ENCODE measurements at places on chromosomes 4 and X.

GRCh38 chrX:120614816-120615215 is 10.9 kb downstream of the MCTS1 start:
- DNase-seq, result no peak

- DNase-seq, result no peak
These were observed 146.3 kb upstream of the ATP6AP2 start for GRCh38 chrX:40434443-40434842.

DNA sequence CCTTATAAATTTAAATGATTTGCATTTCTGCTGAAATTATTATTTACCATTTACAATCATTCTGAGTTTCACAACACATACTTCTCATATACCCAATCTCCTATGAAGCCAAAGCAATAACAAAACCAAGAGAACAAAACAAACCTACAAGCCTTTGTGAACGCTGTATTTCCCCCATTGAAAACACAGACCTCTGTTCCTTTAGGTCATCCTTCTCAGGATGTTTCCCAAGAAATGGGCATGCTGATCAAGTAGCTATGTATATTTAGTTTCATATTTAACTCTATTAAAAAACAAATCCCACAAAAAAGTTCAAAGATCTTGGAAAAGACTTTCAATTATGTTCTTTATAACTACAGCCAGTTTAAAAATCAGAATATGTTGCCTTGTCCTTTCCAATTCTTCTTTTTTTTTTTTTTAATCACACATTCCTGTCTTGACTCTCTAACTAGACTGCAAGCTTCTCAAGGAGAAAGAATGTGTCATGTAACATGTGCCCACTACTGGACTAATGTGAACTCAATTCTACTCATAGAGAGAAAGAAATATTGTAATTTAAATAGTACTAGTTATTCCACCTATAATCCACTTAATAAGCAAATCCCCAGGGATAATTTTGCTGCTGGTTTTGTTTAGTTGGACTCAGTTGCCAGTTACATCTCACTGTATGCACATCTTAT is 84.3 kb upstream of the PRSS48 start:
- DNase-seq, result no peak

DNA sequence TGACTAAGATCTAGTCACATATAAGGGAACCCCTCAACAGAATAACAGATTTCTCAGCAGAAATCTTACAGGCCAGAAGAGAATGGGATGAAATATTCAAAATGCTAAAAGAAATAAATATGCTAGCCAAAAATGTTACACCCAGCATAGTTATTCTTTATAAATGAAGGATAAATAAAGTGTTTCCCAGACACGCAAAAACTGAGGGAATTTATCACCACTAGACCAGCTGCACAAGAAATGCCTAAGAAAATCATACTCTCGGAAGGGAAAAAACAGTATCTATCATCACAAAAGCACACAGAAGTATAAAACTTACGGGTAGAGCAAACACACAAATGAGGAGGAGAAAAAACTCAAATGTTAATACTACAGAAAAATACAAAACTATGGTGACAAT is 162.1 kb downstream of the HHIP start:
- no peak for DNase-seq

DNA sequence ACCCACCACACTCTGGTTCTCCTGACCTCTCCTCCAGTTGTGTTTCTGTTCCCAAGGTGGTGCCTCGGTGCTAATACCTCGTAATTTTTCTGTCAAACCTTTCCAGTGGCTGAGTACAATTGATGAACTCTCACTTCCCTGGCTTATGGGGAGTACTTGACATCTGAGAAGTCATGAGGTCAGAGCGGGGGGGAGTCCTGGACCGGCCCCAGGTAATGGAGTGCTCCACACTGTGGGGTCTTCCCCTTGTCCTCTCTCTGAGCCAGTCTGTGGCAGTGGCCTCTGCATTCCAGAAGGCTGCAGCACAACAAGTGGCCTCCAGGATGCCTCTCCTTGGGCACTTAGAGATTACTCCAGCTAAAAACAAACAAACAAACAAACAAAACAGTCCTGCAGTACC is 122.5 kb upstream of the TRIM2 start:
- no peak for DNase-seq

DNA sequence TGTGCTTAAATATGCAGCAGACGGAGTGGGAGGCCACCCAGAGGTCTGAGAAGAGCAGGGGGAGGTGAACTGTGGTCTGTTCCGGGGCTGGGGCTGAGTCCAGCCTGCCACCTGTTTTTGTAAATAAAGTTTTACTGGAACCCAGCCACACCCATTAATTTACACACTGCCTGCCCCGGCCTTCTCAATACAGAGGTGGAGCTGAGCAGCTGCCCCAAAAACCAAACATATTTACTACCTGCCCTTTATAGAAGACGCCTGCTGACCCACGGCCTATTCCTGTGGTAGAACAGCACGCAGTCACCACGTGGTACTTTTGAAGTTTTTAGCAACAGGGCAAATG is 45.9 kb downstream of the FGFRL1 start:
- no peak for DNase-seq
